ENCODE measurements at places on chromosomes 3 and 15.
A peak's percentile ranks its signal among the peaks of the same experiment; 100 is the strongest.

GRCh38 chr15:80915472-80915871 lies 74.1 kb downstream of the MESD start:
- no peak for DNase-seq

DNA sequence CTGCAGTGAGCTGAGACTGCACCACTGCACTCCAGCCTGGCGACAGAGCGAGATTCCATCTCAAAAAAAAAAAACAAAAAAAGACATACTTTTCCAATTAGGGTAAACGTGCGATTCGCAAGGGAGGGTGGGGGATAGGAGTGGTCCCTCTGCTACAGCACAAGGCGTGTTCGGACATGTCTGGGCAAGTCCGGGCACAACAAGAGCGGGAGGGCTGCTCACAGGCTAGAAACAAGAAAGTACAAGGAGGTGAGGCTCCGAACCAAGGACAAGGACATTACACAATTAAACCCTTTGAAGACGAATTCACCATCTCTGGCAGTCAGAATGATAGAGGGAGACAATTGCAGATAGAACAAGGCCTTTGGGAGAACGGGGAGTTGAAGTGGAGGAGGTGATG lies 32.2 kb upstream of the BCL2A1 start:
- DNase-seq = no peak

GRCh38 chr15:60551781-60552161 lies 72.8 kb upstream of the ICE2 start:
- no peak for DNase-seq

GRCh38 chr15:70160803-70161565 lies 63.3 kb upstream of the TLE3 start:
- DNase-seq = no peak

- no peak for DNase-seq
These were observed 955.0 kb upstream of the ALCAM start for GRCh38 chr3:104411757-104412156.

- DNase-seq = no peak
These were observed 359.6 kb downstream of the NTRK3 start for GRCh38 chr15:87896936-87897335.

GRCh38 chr15:65981837-65982626 lies 112.7 kb downstream of the RAB11A start:
- DNase-seq = peak; percentile 65

DNA sequence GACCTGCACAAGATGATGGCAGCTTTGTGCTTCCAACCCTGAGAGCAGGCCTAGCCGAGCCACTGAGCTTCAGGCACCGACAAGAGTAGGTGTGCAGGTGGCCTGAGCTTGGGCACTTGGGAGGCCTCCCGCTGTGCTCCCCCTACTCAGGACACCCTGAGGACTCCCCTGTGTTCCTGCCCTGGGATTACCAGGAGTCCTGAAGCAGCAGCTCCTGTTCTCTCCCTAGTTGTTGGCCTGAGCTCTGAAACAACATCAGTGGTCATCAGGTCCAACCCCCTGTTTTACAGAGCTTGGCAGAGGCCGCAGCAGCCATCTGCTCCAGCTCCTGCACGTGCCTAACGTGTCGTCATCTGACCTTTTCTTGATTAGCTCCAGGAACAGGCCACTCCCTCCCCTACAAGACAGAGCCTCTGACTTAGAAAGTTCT lies 8.0 kb upstream of the MESP2 start:
- no peak for DNase-seq

DNA sequence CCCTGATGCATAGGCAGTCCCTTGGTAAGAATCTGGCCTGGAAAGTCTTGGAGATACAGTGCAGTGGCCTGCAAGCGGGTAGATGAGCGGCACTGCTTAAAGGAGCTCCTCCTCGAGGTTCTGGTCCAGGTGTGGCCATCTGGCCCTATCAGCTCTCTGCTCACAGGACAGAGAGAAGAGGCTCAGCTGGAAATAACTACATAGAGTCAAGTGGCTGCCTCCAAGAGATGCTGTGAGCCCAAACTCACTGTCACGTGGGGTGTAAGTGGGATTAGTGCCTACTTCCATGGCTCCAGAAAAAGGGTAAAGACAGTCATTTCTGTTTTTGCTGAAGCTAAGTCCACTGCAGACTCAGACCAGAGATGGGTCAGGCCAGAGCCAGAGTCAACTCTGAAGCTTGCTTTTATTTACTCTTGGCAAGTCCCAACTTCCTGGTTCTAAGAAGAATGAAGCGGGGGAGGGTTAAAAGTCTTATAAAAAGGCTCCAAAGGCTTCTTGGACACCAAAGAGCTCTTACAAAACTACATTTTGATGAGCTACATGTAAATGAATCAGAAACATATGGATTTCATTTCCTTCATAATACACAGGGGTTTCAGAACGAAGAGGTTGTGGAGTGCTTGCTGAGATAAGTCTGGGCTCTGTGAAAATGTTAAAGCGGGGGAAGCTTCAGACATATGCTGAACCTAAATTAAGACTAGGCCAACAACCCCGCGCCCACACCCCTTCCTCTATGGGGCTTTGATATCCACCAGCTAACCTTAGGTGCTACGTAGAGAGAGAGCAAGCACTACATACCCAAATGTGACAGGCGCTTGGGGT lies 77.1 kb downstream of the PDZRN3 start:
- no peak for DNase-seq

- no peak for DNase-seq
These were observed 62.3 kb downstream of the IQSEC1 start for GRCh38 chr3:13010780-13011572.

- no peak for DNase-seq
These were observed 88.8 kb upstream of the HES1 start for GRCh38 chr3:194046995-194047645.
